ENCODE measurements at places on chromosomes 1 and 21.

GRCh38 chr1:232474826-232475225 lies 155.1 kb downstream of the SIPA1L2 start:
- DNase-seq, result no peak

- peak; percentile 22 for DNase-seq
Measured at GRCh38 chr1:75614399-75614756, 3.5 kb upstream of the SLC44A5 start.

- DNase-seq, result no peak
Measured at GRCh38 chr1:29632806-29633615, 396.7 kb downstream of the PTPRU start.

DNA sequence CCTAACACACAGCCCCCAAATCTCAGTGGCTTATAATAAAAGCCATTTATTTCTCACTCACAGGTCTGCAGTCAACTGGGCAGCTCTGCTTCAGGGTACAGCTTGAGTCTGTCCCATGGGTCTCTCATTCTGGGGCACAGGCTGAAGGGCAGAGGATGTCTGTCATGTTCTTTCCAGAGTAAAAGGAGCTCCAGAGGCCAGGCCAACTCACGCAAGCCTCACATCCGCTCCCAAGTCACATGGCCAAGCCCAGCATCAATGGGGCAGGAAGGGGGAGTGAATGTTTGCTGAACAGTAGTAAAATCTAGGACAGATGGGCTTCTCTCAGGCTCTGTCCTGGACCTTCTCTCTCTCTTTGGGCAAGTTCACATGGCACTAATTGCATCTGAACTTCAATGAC lies 7.1 kb upstream of the SSBP3 start:
- no peak for DNase-seq

GRCh38 chr1:27885114-27885528 lies 12.8 kb downstream of the THEMIS2 start:
- no peak for DNase-seq

GRCh38 chr1:158043232-158043631 lies 49.8 kb downstream of the KIRREL1 start:
- DNase-seq, result no peak

DNA sequence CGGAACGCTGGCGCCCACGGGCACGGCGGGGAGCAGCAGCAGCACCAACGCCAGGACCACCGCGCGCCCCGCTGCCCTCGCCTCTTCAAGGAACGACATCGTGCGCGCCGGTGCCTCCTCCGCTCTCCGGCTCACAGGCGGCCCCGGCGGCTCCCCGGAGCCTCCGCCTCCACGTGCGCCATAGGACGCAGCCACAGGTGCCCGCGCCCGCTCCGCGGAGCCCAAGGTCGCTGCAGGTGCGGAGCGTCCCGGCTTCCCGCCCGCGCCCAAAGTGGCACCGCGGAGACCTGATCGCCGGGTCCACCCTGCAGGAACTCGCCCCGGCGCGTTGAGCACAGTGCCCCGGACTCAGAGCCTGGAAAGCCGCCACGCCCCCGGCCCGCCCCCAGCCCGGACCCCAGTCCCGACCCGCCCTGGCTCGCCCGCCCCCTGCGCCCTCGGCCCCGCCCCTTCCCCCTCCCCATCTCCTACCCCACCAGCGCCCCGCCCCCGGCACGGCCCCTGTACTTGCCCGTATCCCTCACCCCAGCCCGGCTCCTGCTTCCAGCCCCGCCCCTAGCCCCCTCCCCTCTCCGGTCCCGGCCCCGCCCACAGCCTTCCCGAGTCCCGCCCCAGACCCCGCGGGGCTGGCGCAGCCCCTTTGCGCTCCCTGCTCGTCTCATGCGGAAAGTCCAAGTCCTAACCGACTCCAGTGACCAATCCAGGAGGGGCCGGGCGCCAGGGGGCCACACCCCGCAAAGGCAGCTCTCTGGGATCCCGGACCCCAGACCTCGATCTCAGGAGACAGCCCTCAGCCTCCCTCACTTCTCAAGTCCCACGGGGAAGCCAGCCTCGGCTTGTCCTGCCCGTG lies at the start of gene MEGF6:
Gene MEGF6 (minus strand): TSS at position 339 of the 850 bp plus-strand sequence. CDS start 240 bp downstream, at position 99.
- DNase-seq, result no peak

GRCh38 chr1:94265906-94266305 lies 28.5 kb upstream of the ARHGAP29 start:
- DNase-seq, result no peak

GRCh38 chr1:961132-961669 lies 817 bp downstream of the KLHL17 start:
- DNase-seq, result no peak

GRCh38 chr1:32892368-32893197 lies 6.3 kb downstream of the HPCA start:
- no peak for DNase-seq

DNA sequence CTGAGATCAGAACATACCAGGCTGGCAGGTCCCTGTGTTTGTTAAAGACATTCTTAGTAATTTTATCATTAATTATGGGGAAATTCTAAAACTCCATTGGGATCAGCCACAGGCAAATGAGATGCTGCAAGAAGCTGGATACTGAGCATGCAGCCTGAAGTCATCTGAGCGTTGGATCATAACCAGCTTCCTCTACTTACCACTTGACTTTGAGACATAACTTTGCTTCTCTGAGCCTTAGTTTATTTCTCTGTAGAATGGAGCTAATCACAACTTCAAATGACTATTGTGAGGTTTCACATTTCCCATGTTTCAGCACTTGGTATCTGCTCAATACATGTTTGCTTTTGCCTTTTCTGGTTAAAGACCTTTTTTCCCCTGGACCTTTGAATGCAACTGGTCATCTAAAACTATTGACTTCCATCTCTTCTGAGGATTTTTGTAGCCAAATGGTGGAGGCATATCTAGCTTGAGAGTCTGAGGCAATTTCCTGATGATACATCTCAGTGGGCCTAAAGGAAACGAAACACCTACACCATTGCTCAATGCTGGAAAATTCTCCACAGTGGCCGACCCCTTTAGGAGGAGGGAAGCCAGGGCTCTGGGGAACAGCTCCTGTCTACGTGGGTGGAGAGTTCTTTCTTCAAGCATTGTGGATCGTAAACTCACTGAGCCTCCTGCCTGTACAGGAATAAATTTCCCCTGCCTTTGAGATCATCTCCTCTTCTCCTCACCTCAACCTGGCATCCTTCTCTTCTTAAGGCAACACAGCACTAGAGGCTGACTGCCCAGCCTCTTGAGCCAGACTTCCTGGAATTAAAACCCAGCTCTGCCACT lies 109.1 kb upstream of the HOOK1 start:
- DNase-seq, result no peak

DNA sequence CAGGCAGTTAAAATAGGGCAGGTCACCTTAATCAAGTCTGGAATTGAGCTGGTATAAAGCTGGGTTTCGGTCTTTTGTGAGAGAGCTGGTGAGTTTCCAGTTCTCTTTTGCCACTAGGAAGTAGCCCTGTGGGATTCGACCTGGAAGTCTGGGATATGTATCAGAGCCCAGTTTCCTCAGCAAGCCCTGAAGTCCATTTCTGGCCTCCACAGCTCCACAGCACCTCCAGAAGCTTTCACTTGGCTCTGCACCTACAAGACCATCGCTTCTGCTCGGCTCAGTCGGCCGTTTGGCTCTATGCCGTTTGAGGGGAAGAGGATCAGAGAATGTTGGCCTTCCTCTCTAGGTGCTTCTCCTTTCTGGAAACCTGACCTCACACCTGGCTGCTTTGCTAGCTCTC lies 148.0 kb downstream of the GALNT2 start:
- no peak for DNase-seq

DNA sequence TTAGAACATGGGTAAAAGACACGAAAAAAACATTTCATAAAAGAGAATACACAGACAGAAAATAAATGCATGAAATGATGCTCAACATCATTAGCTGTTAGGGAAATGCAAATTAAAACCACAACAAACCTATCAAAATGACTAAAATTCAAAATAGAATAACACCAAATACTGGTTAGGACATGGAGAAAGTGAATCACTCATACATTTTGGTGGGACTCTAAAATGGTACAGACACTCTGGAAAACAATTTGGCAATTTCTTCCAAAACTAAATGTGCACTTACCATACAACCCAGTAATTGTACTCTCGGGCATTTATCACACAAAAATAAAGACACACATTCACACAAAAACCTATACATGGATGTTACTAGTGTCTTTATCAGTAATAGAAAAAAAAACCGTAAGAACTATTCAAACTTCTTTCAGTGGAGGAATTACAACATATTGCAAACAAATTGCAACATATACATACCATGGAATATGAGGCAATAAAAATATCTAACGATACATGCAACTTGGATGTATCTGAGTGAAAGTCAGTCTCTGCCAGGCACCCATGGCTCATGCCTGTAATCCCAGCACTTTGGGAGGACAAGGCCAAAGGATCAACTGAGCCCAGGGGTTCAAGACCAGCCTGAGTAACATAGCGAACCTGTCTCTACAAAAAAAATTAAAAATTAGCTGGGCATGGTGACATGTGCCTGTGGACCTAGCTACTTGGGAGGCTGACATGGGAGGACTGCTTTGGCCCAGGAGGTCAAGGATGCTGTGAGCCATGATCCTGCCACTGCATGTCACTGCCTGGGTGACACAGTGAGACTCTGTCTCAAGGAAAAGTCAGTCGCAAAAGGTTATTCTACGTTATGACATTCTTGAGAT lies 19.6 kb downstream of the HSF2BP start:
- DNase-seq, result peak; percentile 33

DNA sequence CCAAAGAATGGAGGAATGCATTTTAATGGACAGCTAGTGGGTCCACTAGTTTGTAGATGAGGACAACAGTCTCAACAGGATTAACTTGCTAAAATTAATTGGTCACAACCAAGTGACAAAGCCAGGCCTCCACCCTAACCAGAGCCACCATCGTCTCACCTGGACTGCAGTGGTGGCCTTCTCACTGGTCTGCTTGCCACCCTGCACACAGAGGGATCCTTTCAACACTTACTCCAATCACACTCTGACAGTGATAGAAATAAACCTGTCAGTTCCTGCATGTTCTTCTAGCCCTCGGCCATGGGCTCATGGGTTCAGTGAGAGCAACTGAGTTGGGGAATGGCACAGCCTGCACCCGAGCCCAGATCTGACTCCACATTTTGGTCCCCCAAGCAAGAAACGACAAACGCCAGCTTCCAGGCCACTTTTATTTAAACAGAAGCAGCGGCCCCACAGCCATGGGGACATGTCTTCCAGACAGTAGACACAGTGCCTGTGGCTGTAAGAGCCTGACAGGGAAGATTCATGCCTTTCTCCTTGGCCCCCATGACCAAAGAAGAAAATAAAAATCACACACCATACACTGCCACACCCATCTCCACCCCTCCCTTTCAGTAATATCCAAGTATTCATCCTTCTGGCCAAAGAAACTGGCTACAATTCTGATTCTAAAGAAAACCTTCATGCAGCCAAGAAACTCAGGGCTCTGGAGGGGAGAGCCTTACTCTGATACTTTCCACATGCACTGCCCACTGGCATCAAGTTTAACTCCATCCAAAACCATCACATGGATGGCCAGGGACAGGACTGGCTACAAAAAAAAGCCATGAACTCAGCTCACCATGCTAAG lies 37.6 kb downstream of the DHCR24 start:
- no peak for DNase-seq

DNA sequence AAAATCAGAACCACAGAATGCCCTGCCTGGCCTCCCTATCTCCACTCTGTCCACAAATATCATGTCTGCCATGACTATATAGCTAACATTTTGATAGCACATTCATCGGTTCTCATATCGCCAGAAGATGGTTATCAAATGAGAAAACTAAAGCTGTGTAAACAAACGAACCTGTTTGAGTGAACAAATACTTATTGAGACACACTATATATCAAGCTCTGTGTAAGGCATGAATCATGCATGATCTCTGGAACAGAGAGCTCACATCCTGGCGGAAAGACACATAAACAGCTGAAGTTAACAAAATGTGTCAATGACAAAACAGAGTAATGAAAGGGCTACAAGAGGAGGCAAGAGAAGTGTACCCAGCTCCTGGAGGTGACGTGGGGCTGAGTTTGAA lies 13.1 kb downstream of the KCND3 start:
- DNase-seq, result no peak

- no peak for DNase-seq
Measured at GRCh38 chr1:175118375-175119367, 51.0 kb downstream of the TNN start.

DNA sequence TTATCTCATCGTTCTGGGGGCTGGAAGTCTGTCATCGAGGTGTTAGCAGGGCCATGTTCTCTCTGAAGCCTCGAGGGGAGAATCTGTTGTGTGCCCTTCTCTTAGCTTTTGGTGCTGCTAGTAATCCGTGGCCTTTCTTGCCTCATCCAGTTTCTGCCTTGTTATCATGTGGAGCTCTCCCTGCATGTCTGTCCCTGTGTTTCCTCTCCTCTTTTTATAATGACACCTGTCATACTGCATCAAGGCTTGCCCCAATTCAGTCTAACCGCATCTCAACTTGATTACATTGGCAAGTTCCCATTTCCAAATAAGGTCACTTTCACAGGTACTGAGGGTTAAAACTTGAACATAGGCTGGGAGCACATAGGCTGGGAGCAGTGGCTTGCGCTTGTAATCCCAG lies 82.6 kb upstream of the CNIH3 start:
- no peak for DNase-seq

DNA sequence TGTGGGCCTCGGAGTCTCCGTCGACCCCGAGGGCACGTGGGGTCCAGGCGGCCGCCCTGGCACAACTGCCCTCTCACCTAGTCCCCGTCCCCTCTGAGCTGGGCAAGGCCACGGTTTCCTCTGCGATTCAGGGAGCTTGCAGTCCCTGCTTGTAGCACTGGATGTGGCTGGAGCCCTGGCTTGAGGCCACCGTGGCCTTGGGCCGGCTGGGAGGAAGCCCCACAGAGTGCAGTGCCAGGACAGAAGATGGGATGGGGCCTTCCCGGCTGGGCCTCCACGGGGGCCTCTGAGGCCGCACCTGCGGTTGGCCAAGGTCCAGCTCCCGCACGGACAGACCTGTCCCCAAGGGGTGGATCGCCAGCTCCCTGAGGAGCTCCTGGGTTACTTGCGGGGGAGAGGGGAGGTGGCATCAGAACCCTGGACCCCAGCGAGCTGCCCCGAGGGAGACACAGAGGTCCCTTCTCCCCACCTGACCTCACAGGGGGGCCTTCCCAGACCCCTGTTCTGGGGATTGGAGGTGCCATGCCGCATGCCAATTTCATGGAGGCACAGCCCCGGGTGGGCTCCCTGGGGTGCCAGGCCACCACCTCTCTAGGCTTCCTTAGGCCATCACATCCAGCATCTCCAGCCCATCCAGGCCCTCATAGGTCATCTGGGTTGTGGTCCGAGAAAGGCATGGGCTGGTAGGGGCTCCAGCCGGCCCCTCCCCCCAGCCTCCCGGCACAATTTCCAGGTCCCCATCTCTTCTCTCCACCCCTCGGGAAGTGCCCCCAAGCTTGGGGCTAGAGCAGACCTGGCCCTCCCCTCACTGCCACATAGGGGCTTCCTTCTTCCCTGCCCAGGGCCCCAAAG lies 80.8 kb downstream of the MORN1 start:
- DNase-seq, result no peak

- no peak for DNase-seq
Measured at GRCh38 chr1:157725221-157725577, 24.6 kb upstream of the FCRL3 start.

- DNase-seq, result peak; percentile 68
Measured at GRCh38 chr21:33924079-33924765, 8.6 kb upstream of the ATP5PO start.

- DNase-seq, result no peak
Measured at GRCh38 chr21:31253684-31254083, 90.4 kb downstream of the TIAM1 start.

All from HuH-7 (cell line).